ENCODE measurements at places on chromosomes 6 and 20.

GRCh38 chr6:42278131-42278853 is 60.6 kb upstream of the MRPS10 start:
- no peak for DNase-seq

GRCh38 chr6:66538551-66539135 is 831.6 kb upstream of the EYS start:
- no peak for DNase-seq

- no peak for DNase-seq
Observed at GRCh38 chr6:16840725-16841124, 79.5 kb upstream of the ATXN1 start.

DNA sequence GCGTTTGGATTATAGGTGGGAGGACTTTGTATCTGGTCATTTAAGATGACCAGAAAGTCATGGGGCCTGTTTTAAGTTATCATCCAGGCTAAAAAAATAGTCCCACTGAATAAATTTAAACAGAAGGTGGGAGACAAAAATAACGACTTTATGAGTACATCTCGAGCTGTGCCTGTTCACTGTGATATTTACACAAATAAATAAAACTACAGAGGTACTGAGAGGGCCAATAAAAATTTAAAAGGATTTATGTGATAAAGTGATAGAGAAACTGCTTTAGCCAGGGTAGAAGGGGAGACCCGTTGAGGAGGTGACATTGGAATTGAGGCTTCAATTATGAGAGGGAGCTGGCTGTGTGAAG is 53.4 kb upstream of the PMEPA1 start:
- no peak for DNase-seq

Measured in cardiac fibroblast (primary cell).